ENCODE measurements at places on chromosomes 1 and 21.

- DNase-seq, result no peak
These were observed 65.1 kb upstream of the HSD17B7 start for GRCh38 chr1:162725301-162725837.

GRCh38 chr1:198500096-198500495 is 40.4 kb downstream of the ATP6V1G3 start:
- DNase-seq, result no peak

- no peak for DNase-seq
These were observed 10.5 kb downstream of the TMEM35B start for GRCh38 chr1:34974626-34975025.

- DNase-seq, result no peak
These were observed 594.4 kb downstream of the MATN1 start for GRCh38 chr1:30129001-30129408.

DNA sequence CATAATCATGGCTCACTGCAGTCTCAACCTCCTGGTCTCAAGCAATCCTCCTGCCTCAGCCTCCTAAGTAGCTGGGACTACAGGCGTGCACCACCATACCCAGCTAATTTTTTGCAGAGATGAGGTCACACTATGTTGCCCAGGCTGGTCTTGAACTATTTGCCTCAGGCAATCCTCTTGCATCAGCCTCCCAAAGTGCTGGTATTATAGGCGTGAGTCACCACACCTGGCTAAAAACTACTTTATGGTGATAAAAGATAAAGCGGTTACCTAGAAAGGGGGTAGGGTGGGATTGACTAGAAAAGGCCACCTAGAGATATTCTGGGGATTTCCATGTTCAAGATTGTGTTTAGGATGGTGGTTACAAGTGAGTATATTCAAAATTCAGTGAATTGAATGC is 5.0 kb downstream of the TSTD1 start:
- DNase-seq, result no peak

DNA sequence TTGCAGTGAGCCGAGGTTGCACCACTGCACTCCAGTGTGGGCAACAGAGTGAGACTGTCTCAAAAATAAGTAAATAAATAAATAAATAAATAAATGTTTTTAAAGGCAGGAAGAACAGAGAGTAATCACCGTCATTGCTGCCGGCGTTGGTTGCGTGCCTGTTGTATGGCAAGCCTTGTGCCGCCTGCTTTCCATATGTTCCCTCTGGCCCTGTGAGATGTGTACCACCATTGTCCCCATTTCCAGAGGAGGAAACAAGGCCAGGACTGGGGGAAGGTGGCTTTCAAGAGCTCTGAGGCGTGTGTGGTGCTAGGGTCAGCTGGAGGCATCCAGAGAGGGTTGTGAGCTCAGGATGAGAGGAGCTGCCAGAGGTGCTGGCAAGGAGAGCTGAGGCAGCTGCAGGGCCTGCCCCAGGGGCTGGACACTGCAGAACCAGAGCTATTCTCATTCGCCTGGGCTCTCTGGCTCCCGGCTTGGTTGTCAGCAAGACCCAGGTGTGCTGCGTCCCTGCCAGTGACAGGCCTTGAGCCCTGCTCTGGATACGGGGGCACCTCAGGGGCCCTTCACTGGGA is 5.2 kb upstream of the MARCKSL1 start:
- DNase-seq, result no peak

DNA sequence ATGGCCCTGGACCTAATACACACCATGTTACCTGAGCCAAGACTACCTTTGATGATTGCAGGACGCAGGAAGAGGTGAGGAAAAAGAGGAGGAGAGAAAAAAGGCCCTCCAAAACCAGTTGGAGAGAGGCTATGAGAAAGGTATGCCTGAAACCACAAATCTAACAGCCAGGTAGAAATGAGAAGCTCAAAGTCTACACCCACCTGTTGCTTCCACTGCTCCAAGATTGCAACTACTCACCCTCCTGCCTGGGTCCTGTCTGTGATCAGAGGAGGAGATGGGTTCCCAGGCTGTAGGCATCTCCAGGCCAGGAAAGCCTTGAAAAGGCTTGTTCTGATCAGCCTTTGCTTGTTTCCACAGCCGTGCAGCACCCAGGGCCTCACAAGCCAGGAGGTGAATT is 307.8 kb upstream of the USP24 start:
- DNase-seq, result no peak

- no peak for DNase-seq
These were observed 19.4 kb downstream of the TCP10L start for GRCh38 chr21:32565856-32566465.

- DNase-seq, result no peak
These were observed 17.7 kb upstream of the RAB3B start for GRCh38 chr1:52008071-52008809.

- no peak for DNase-seq
These were observed 1882.4 kb downstream of the NCAM2 start for GRCh38 chr21:22880573-22880972.

- no peak for DNase-seq
These were observed 88.8 kb upstream of the ETS2 start for GRCh38 chr21:38716942-38717341.

GRCh38 chr1:18941221-18942141 is 15.0 kb downstream of the IFFO2 start:
- no peak for DNase-seq

GRCh38 chr1:51728611-51729155 is 111.8 kb downstream of the OSBPL9 start:
- DNase-seq, result no peak

- DNase-seq, result no peak
These were observed 71.4 kb downstream of the CC2D1B start for GRCh38 chr1:52294580-52294979.

DNA sequence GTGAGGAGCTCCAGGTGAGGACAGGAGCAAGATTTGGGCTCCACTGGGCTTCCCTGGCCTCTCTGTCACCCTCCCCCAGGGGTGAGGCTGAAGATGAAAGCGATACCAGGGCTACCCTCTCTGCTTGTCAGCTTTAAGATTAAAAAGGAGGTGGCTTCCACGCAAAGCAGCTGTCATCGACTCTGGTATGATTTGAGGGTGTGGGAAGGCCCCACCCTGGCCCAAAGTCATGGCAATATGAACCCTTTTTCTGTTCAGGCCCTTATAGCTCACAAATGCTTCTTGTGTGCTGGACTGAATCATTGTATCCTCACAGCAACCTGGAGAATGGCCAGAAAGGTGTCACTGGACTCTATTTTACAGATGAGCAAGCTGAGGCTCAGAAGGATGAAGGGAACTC is 41.6 kb downstream of the NUAK2 start:
- DNase-seq, result no peak

DNA sequence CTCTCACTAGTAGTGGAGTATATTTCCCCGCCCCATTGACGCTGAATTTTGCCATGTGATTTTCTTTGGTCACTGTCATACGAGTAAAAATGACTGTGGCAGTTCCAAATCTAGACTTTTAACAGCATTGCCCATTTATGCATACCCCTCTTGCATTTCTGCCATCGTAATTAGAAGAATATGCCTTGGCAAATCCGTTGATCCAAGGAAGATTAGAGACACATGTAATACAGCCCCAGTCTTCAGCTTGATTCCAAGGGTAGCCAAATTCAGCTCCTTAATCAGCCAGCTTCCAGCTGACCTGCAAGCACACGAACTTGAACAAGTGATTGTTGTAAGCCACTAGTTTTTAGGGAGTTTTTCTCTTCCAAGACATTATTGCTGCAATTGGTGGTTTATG is 290.3 kb upstream of the ADAMTS5 start:
- no peak for DNase-seq

DNA sequence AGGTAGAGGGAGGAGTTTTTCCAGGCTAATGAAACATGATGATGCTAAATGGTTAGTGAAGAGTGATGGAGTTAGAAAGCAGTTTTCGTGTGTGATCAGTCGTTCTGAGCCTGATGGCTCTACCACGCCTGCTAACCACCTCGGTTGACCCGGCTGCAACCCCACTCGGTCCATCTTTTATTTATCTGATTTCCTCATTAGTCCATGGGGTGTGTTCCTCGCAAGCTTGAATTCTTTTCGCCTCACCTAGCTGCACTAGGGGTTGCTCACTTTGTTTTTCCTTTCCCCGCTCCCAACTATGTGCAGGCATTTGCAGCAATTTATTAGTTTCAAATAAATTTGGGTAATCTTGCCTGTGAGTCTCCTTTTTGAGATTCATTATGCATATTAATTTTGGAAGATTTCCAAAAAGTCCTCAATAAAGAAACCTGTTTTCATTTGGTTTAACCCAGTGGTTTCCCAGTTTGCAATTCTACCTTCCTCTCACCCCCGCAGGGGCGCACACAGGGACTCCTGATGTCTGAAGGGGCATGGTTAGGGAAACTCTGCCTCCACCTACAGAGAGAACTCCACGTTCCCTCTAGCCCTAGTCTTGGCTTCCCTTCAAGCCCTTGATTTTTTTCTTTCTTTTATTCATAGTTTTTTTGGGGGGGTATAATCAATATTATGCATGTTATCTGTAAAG is 12.6 kb downstream of the B3GALT5 start:
- DNase-seq, result no peak

GRCh38 chr1:184588701-184589100 is 166.0 kb downstream of the EDEM3 start:
- DNase-seq, result no peak

DNA sequence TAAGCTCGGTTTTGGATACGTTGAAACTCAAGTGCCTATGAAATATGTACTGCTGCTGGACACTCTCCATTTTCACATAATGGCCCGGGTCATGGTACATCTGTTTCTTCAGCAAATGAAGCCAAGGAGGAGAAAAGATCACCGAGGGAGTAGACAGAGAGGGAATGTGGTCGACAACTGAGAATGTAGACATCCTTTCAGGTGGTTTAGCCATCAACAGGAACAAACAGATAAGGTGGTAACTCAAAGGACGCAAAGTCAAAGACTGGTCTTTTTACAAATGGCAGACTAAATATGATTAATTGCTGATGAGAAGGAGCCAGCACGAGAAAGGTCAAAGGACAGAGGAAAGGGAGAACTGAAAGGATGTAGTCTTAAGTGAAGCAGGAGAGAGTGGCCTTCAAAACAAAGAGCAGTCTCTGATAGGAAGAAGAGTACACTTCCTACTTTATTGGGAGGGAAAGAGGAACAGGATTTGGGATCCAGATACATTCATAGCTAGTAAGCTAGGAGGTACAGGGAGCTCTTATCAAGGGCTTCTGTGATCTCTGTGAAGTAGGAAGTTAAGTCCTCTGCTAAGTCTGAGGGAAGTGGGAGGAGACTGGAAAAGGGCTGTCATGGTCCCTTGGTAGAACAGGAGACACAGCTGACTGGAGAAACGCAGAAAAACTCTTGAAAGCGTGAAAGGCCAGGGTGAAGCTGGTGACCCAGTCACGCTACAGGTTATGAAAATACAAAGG is 28.3 kb downstream of the NUP133 start:
- no peak for DNase-seq

GRCh38 chr1:50982611-50983010 is 12.6 kb downstream of the CDKN2C start:
- no peak for DNase-seq

DNA sequence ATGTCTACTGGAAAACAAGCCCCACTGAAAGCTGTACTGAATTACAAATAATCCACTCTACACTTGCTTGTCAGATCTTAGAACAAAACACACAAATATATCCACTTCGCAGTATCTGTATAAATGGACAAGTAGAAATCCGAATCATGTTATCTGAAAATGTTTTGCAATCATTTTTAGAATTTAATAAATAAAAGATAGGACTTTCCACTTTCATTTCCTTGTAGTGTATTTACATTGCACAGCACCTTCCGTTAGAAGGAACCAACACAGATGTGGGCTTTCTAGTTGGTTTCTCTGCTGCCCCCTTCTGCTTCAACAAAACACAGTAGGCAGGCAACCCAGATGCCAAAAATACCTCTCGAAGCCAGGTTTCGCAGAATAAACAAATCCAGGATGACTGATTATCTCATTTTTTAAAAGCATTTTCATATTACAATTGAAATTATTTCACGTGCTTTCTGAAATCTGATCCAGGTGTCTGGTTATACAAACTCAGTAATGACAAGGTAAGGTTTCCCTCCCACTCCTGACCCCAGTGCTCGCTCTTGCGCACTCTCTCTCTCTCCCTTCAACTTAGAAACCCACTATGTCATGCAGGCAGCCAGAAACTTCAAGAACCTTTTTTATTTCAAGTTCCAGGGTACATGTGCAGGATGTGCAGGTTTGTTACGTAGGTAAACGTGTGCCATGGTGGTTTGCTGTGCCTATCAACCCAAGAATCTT is 389.9 kb downstream of the SMYD3 start:
- DNase-seq, result peak; percentile 57

DNA sequence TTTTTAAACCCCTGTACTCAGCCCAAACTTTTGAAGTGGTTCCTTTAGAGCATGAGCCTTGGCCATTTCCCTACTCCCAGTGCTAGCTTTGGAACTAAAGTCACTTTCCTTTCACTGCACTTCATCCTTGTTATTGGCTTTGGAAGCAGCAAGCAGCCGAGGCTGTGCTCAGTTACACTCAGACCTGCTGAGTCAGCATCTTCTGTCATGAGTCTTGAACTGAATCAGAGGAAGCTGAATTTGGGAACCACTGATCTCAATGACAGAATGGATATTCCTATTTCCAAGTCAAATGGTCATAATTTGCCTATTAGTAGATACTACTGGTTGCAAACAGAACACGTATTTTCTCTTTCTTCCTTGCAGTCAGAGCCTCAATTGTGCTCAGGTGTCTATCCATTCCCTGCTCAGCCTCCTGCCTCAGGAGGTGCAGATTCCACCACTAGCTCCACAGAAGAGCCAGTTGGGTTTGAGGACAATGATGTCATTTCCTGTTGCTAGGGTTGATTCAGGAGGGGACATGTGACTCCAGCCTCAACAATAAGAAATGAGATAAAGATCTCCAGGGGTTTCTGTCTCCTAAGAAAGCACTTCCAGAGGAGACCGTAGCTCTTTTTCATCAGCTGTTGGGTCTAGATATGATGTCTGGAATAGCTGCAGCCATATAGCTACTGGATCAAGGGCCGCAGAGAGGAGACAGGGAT is 44.9 kb upstream of the NTPCR start:
- DNase-seq, result no peak

- no peak for DNase-seq
These were observed 176.6 kb downstream of the GIPC2 start for GRCh38 chr1:78222225-78222959.

DNA sequence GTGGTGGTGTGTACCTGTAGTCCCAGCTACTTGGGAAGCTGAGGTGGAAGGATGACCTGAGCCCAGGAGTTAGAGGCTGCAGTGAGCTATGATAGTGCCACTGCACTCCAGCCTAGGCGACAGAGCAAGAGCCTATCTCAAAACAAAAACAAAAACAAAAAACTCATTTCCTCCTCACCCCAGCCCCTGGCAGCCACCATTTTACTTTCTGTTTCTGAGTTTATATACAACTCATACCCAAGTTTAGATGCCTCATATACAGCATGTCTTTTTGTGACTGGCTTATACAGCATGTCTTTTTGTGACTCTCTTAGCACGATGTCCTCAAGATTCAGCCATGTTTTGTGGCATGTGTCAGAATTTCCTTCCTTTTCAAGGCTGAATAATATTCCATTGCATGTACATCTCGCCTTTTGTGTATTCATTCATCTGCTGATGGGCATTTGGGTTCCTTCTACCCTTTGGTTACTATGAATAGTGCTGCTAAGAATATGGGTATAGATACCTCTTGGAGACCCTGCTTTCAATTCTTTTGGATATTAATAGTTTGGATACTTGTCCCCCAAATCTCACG is 14.7 kb downstream of the COA7 start:
- DNase-seq, result no peak

- no peak for DNase-seq
These were observed 20.0 kb downstream of the CITED4 start for GRCh38 chr1:40842207-40842606.

- DNase-seq, result peak; percentile 8
These were observed 34.0 kb downstream of the SLC45A1 start for GRCh38 chr1:8351693-8352470.

All from CD4-positive, alpha-beta T cell treated with Interleukin-10 for 1 hour (primary cell).